ENCODE measurements at places on chromosomes 13 and 19. TPM values are rescaled to one million over a fixed set of nuclear protein-coding genes. Genes with fewer than 3 reads are reported as not detected.

Gene ZNF439
- total RNA-seq: 12.9 TPM

Gene NMRK2
- not detected for total RNA-seq

Gene C19orf67
- not detected for total RNA-seq

Gene SIGLEC5
- not detected for total RNA-seq

Gene RXFP2
- not detected for total RNA-seq

Gene SWSAP1
- 0.70 TPM for total RNA-seq

Gene KANK3
- total RNA-seq: 1.0 TPM

Gene CLIP3
- 15.2 TPM for total RNA-seq

Gene CYP2B6
- total RNA-seq: 0.05 TPM

Gene ZNF471
- total RNA-seq: 10.1 TPM

Gene PRKCG
- 0.15 TPM for total RNA-seq

Gene PSG5
- total RNA-seq: 8.4 TPM

Gene PPP2R1A
- 385 TPM for total RNA-seq

Gene PLVAP
- 0.52 TPM for total RNA-seq

Gene FCGBP
- 26.3 TPM for total RNA-seq

Gene CGB3
- not detected for total RNA-seq

Gene PGLYRP1
- total RNA-seq: not detected

Gene NLRP4
- total RNA-seq: not detected

Gene CATSPERD
- total RNA-seq: not detected

Gene GRIN2D
- 0.17 TPM for total RNA-seq

Gene ZNF625
- total RNA-seq: 17.4 TPM

Gene FAM216B
- total RNA-seq: not detected

Gene KLK4
- total RNA-seq: not detected

Gene URAD
- total RNA-seq: not detected

Gene RUBCNL
- total RNA-seq: 0.10 TPM

Gene ZNF544
- 73.3 TPM for total RNA-seq

Gene FSD1
- total RNA-seq: 5.6 TPM

Gene ZNF724
- 5.8 TPM for total RNA-seq

Gene RDH8
- not detected for total RNA-seq

Gene KIR2DL3
- not detected for total RNA-seq

Gene ZNF223
- 9.4 TPM for total RNA-seq

Gene BABAM1
- total RNA-seq: 75.3 TPM

Gene CCL25
- total RNA-seq: not detected

Gene ICAM4
- 0.35 TPM for total RNA-seq

Gene PSG11
- not detected for total RNA-seq

Gene DACH1
- total RNA-seq: 0.05 TPM

All from renal cortical epithelial cell (primary cell).